ENCODE measurements at places on chromosomes 1 and 21.

DNA sequence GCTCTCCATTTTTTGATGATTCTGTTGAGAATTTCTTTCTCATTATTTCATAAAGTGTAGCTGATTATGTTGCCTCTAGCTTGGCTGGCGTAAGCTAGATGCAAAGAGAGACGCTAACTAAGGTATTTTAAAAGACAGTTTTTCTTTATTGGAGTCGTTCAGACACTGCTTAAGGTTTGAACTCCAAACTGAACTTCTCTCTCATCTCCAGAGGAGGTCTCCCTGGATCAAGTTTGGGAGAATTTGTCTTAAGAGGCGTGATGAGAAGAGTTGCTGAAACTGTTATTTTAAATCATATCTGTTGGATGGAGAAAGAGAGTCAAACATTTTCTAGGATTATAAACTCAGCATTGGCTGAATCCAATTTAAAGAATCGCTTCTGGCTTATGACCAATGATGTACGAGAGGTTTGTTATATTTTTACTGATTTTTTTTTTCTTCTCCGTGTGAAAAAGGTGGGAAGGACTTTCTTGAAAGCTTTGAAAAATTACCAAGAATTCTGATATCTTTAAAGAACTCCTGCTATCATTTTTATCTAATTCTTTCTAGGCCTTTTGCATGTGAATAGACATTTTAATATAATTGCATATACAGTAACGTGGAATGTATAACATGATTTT lies 34.0 kb downstream of the MAP3K7CL start:
- DNase-seq, result peak; percentile 44

DNA sequence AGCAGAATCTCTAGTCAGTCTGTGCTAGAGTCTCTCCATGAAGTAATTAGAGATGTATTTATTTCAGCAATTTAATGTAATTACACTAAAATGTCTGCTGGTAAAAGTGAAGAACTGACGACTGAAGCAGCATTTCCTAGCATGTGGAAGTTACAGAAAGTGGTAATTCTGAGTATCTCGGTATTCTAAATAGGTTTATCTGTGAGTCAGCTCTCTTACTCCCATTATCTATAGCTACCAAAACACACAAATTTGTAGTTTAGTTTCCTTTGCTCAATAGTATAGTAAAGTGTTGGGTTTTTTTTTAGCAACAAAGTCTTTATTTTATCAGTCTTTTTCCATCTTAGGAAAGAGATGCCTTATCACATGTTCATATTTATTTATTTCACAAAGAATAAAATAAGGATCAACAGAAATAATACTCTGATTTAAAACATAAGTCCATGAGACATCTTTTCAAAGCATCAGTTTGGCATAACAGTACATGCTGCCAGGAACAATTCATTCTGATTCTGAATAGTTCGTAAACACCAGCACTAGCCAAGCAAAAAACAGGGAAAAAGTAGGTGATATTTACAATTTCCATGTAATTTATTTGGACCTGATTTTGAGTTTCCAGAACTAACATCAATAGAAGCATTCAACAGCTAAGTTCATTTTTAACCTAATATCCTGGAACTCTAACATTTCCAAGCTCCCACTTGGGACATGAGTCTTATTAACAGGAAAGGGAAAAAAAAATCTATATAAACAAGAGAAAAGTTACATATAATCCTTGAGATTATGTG lies 76.3 kb downstream of the KCNT2 start:
- DNase-seq, result no peak

- DNase-seq, result no peak
Observed at GRCh38 chr1:20871419-20871818, 84.3 kb upstream of the HP1BP3 start.

GRCh38 chr1:9822897-9823692 lies 670 bp downstream of the CLSTN1 start:
- peak; percentile 59 for DNase-seq

GRCh38 chr1:30758121-30758688 lies 631 bp upstream of the LAPTM5 start:
- no peak for DNase-seq

- DNase-seq, result no peak
Observed at GRCh38 chr1:37851782-37852210, 7.6 kb downstream of the MTF1 start.

- no peak for DNase-seq
Observed at GRCh38 chr21:43266534-43266933, 97.7 kb downstream of the CRYAA start.

- no peak for DNase-seq
Observed at GRCh38 chr1:15460708-15461095, 4.2 kb downstream of the CELA2A start.

DNA sequence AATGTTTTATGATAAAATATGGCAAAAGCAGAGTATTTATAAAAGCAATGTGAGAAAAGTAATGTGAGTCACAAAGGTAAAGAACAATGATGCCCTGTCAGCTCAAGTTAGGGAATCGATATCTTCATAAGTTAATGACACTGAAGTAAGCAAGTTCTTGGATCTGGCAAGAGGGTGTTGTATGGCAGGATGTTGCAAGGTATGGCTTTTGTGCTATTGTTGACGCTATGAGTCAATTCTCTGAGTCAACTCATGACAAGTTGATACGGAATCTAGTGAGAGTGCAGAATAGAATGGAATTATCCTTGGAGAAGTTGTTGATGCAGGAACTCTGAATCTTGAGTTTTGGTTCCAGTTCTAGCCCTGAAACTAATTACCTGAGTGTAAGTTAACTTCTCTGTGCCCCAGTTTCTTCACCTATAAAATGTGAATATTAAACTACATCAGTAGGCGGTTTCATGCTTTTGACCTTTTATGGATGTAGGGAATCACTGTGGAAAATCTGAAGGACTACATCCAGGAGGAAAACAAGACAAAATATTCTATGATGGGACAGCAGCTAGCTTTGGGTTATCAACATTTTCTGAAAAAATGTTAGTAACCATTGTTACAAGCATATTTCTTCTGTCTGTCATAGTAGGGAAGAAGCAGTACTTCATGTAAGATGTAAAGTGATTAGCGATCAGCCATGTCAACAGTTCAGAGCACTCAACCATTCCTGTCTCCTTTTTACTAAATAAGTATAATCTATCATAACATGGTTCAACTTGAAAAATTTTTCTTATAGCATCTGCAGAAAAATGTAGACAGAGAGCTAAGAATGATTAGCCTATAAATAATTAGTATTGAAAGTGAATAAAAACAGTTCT lies 96.9 kb downstream of the ATP6V1G3 start:
- no peak for DNase-seq

- DNase-seq, result peak; percentile 29
Observed at GRCh38 chr1:53592521-53592982, 133.4 kb downstream of the DMRTB1 start.

DNA sequence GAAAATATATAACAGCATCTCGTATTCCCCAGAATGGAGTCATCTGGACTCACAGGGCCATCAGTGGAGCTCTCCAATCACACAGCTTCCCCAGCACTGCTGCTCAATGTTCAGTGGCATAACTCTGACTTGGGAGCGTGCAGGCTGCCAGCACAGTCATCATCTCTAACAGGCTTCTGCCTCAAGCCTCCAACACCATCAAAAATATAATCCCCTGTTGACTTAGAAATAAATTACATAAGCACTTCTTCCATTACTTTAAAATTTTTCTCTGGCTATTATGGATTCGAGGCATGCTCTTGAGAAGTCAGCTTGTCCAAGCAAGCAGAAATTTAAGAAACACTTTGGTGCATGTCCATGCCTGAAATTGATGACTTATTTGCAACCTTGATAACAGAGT lies 6.2 kb downstream of the DUSP23 start:
- no peak for DNase-seq

- no peak for DNase-seq
Observed at GRCh38 chr1:109096120-109096519, 5.6 kb downstream of the TMEM167B start.

DNA sequence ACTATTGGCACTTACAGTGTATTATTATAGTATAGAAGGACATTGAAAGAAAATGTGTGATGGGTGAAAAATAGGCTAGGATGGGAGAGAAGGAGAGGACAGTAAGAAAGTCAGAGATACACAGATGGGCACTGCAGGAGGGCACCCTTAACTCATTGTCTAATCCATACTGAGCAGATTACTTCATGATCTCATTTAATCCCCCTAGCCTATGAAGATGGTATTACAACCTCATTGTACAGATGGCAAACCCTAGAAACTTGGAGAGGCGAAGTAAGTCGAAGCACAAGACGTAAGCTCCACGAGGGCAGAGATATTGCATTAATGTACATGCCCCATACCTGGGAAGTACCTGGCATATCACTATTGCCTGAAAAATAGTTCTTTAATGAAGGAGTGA lies 346.9 kb upstream of the DAB1 start:
- DNase-seq, result peak; percentile 41

- no peak for DNase-seq
Observed at GRCh38 chr1:187854457-187854856, 1025.7 kb downstream of the PLA2G4A start.

DNA sequence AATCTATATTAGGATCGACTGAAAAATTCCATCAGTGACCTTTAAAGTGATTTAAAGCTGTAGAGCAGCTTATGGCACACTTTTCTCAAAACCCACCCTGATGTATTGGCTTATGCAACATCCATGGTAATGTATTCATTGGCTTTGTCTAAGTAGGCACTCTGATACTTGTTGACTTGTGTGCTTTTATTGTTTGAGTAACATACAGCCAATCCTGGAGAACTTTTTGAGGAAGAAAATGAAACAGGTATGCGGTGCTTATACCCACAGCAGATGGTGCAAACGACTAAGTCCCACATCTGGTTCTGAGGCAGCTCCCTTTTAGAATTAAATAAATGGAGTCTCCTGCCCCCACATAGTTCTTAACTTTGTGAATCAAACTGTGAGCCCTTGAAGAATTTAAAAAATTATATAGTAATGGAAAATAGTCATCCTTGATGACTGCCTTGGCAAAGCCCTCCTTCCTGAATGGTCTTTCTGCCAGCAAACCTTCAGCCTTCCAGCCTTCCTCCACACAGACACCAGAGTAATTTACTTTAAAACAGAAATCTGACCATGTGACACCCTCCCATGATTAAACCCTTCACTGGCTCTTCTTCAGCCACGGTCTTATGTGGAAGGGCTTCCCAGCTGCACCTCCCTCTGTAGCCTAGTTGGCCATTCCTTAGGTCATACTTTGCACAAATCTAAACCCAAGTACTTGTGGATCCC lies 116.0 kb downstream of the BCAR3 start:
- DNase-seq, result no peak

DNA sequence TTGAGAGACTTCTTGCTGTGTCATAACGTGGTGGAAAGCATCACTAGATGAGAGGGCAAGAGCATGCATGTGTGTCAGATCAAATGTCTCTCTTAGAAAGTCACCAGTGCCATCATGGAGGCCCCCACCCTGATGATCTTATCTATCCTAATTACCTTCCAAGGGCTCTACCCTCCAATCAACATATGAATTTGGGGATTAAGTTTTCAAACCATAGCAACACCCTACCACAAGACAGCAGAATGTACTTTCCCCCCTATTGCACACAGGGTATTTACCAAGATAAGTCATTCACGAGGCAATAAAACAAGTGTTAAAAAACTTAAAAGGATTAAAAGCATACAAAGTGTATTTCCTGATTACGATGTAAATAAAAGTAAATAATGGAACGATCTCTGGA lies 515.6 kb downstream of the LMO4 start:
- no peak for DNase-seq

All from neural progenitor cell (in vitro differentiated cells).